ENCODE measurements at places on chromosomes 1 and 21.

DNA sequence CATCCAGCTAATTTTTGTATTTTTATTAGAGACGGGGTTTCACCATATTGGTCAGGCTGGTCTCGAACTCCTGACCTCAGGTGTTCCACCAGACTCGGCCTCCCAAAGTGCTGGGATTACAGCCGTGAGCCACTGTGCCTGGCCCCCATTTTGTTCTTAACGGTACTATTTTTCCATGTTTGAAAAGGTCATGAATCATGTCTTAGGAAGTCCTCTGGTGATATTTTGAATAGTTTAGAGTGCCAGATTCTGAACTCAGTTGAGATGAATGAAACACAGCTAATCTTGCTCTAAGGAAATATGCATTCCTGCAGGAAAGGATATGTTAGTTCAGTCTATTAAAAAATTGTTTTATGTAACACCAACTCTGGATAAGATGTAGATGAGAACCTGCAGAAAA lies 62.6 kb upstream of the ATP2B4 start:
- no peak for DNase-seq

DNA sequence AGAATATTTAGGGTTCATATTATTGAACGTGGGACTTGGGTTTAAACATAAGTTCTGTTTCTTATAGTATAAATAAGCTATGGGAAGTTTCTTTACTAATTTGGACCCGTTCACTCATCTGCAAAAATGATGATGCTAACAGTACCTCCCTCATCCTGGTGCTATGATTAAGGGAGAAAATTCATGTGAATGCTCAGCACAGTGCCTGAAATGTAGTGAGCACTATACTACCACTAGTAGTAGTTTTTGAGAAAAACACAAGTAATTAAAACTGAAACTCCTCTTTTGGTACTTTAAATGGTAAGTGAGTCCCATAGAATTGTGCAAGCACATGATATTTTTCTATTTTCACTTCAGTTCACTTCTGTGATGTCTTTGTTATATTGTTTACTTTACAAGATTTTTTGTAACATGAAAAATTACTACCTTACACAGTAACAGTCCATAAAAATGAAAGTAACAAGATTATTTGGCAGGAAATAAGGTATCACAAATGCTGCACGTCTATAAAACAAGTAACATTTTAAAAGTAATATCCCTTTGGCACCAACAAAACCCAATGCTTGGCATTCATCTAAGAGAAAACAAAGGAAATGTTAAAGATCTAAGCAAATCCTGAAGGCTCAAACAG lies 11.3 kb upstream of the PTPRC start:
- no peak for DNase-seq

DNA sequence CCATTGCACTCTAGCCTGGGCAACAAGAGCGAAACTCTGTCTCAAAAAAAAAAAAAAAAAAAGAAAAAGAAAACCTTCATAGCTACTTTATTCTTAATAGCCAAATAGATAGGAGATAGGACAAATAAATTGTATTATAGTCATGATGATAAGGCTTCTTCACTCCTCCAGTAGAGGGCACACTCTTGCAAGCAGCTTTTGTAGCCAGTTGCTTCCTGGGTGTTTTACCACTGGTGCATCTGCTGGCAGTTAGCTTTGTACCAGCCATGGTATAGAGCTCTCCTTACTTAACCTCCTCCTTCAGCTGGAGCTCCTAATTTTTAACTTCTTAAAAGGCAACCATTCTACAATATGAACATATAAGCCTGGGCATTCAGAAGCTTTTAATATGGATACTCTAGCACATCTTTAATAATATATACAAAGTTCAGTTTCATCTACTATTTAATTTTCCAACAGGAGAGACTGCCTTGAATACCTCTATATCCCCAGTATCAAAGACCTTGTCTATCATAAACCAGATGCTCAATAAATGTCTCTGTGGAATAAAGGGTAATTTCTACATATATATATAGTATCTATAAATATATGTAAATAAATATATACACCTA lies 35.8 kb downstream of the EVI5 start:
- DNase-seq, result peak; percentile 8

DNA sequence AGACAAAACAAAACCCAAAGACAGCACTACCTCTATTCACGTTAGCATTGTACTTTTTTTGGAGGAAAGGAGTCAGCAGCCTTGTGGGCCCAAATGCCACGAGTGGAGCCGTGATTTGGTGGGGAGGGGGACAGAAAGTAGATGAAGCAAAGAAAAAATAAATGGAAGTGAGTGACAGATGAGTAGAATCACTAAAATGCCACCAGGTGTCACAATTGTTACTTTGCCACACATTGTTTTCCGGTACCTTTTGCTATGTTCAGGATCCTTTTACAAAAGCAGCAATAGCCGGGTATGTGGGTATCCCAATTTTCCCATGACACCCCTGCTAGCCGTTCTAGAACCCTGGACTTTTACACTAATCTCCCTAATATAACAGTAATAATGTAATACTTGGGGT lies 85.0 kb upstream of the AK4 start:
- DNase-seq, result no peak
